ENCODE measurements at places on chromosomes 3 and 15.

GRCh38 chr3:23303601-23304217 lies 100.6 kb downstream of the UBE2E2 start:
- peaks cover 19% of the 10 kb centered on the region for H3K4me1 ChIP-seq
- H3K27ac ChIP-seq: no peak overlapping the region
- no peaks in the 10 kb centered on the region for H3K27me3 ChIP-seq
- DNase-seq: no peak
- no peak overlapping the region for H3K4me3 ChIP-seq
- peaks cover 9% of the 10 kb centered on the region for H3K36me3 ChIP-seq

DNA sequence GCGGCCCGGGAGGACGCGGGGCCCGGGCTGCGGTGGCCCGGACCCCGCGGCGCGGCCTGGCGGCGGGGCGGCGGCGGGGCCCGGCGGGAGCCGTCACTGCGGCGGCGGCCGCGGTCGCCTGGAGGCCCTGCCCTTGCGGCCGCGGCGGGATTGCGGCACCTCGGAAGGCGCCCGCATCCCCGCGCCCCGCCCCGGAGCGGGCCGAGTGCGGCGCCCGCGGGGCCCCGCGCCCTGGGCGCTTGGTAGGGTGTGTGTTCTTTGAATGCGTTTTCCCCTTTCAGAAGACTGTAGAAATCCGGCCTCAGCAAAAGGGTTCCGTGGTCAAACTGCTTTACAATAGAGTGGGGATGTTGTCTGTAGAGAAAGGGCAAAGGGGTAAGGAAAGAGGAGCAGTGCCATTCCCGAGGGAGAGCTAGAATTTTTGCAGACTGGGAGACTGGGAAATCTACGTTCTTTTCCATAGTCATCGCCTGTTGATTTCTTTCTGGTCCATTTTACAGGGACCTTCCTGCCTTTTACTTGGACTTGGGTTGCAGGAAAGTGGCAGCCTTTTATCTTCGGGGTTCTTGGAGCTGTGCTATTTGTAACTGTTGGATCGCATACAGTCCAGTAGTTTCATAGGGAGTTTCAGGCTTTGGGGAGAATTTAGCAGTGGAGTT lies 630 bp downstream of the SNRK start:
- peaks cover 40% of the 10 kb centered on the region for H3K4me1 ChIP-seq
- H3K36me3 ChIP-seq: peaks cover 7% of the 10 kb centered on the region
- H3K4me3 ChIP-seq: peak overlapping the region; percentile 100
- H3K27ac ChIP-seq: peak overlapping the region; percentile 99

DNA sequence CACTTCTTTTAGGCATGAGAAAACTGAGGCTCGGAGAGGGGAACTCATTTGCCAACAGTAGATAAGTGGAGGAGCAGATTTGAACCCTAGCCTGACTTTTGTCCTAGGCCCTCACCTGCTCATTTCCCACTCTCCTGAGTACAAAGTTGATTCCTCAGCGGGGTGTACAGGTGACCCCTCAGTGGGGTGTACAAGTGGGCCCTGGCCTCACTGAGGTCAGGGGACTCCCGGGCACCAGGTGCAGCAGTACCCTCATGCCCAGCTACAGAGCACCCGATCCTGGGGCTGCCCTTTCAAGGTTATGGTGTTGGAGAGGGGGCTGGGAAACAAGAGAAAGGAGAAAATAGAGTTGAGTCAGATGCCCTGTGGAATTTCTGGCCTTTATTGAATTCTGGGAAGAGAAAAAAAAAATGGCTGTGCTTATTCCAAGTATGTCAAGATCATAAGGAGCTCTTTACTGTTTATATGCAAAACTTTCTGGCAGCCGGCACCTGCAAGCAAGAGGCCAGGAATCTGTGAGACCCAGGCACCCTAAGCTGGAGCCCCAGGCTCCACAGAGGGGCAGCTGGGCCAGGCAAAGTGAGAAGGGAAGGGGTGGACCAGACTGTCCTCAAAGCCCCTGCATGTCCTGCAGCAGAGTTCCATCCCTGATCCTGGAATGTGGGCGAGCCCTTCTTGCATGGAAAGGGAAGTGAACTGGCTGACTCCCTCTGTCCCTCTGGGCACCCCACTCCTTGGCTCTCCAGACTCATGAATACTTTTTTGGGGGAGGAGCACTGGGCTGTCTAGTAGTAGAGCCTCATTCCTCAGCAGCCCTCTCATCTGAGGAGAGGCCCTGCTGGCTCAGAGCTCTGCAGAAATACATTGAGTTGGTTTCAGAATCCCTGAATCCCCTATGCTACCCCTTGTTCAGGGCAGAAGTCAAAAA lies 43.1 kb downstream of the AMOTL2 start:
- H3K36me3 ChIP-seq: no peaks in the 10 kb centered on the region
- no peak overlapping the region for H3K4me3 ChIP-seq
- no peaks in the 10 kb centered on the region for H3K4me1 ChIP-seq
- H3K27me3 ChIP-seq: no peaks in the 10 kb centered on the region
- H3K27ac ChIP-seq: no peak overlapping the region
- no peak for DNase-seq

DNA sequence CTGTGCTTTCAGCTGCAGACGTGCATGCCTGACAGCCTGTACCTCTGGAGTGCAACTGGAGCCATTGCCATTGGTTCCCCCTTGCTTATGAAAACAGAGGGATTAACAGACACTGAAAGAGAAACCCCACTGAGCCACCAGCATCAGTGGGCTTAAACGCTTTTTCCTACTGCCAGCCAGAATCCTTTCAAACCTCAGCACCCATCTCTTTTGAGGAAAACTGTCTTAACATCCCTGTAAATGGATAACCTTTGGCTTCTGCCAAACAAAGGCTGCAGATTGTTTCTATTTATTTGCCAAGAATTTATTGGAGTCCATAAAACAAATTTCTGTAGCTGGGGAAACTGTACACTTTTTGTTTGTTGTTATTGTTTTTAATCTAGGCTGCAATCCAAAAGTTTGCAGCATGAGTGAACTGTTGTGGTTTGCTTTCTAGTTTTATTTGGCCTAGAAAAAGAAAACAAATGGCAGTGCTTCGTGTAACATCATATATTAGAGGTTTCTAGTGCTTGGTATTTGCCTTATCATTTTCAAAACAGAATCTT lies 369.2 kb upstream of the IL12A start:
- no peak overlapping the region for H3K4me3 ChIP-seq
- H3K36me3 ChIP-seq: no peaks in the 10 kb centered on the region
- DNase-seq: no peak
- peaks cover 7% of the 10 kb centered on the region for H3K27me3 ChIP-seq
- no peaks in the 10 kb centered on the region for H3K4me1 ChIP-seq
- H3K27ac ChIP-seq: peak overlapping the region; percentile 53

- H3K4me3 ChIP-seq: no peak overlapping the region
- no peak for DNase-seq
- H3K27me3 ChIP-seq: peaks cover 12% of the 10 kb centered on the region
- H3K27ac ChIP-seq: no peak overlapping the region
- H3K4me1 ChIP-seq: no peaks in the 10 kb centered on the region
Observed at GRCh38 chr3:184666442-184666841, 45.4 kb downstream of the MAGEF1 start.

GRCh38 chr3:122915300-122916055 lies 112.1 kb downstream of the SEMA5B start:
- H3K27me3 ChIP-seq: peaks cover 37% of the 10 kb centered on the region
- peaks cover 12% of the 10 kb centered on the region for H3K4me1 ChIP-seq
- no peak overlapping the region for H3K27ac ChIP-seq
- DNase-seq: no peak
- H3K4me3 ChIP-seq: no peak overlapping the region

DNA sequence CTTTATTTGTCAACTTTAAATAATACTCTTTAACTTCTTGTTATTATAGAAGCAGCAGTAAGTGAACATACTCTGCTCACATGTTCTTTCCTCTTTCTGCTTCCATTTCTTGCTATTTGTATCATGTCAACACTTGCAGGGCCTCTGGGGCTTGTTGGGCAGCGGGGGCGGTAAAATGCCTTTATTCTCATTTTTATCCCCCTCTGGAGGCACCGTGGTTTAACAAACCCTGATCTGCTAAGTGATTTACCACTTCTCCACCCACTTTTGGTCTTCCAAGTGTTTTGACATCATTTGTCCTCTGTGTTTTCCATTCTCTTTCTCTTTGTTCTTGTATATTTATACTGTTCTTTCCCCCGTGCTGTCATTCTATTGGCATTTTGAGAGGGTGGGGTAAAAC lies 33.9 kb downstream of the SCN10A start:
- no peak overlapping the region for H3K27ac ChIP-seq
- no peak overlapping the region for H3K4me3 ChIP-seq
- H3K36me3 ChIP-seq: no peaks in the 10 kb centered on the region
- DNase-seq: no peak
- H3K27me3 ChIP-seq: peaks cover 33% of the 10 kb centered on the region

DNA sequence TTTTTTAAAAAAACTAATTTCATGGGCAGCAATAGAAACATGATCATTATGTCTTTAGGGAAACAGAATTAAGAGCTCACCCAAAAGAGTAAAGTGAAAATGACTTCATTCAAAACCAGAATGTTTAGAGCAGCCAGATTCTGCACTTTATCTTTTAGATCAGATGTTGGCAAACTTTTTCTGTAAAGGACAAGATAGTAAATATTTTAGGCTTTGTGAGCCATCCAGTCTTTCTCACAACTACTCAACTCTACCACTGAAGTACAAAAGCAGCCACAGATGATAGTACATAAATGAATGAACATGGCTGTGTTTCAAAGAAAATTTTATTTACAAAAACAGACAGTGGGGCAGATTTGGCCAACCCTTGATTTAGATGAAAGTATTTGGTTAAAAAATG lies 84.5 kb downstream of the SETD2 start:
- H3K36me3 ChIP-seq: peaks cover 20% of the 10 kb centered on the region
- no peak overlapping the region for H3K4me3 ChIP-seq
- no peak for DNase-seq
- H3K27me3 ChIP-seq: no peaks in the 10 kb centered on the region
- H3K4me1 ChIP-seq: peaks cover 20% of the 10 kb centered on the region

DNA sequence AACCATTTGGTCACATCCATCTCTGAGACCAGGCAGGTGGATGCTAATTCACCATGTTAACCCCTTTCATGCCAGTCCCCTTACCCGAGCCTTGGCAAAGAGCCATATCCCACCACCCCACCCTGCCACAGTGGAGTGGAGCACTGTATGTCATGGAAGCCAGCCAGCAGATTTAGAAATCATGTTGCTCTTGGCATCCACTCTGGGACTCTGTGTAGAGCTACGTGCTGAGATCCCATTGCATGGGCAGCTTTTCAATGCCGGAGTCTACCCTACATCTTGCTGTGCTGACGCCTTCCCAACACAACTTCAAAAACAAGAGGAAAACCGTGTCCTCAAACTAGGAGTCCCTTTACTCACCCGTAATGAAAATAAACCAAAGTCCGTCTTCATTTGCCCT lies 131.0 kb downstream of the NTRK3 start:
- no peak overlapping the region for H3K27ac ChIP-seq
- no peak for DNase-seq
- H3K36me3 ChIP-seq: no peaks in the 10 kb centered on the region
- H3K27me3 ChIP-seq: peaks cover 1% of the 10 kb centered on the region
- no peaks in the 10 kb centered on the region for H3K4me1 ChIP-seq
- H3K4me3 ChIP-seq: no peak overlapping the region

DNA sequence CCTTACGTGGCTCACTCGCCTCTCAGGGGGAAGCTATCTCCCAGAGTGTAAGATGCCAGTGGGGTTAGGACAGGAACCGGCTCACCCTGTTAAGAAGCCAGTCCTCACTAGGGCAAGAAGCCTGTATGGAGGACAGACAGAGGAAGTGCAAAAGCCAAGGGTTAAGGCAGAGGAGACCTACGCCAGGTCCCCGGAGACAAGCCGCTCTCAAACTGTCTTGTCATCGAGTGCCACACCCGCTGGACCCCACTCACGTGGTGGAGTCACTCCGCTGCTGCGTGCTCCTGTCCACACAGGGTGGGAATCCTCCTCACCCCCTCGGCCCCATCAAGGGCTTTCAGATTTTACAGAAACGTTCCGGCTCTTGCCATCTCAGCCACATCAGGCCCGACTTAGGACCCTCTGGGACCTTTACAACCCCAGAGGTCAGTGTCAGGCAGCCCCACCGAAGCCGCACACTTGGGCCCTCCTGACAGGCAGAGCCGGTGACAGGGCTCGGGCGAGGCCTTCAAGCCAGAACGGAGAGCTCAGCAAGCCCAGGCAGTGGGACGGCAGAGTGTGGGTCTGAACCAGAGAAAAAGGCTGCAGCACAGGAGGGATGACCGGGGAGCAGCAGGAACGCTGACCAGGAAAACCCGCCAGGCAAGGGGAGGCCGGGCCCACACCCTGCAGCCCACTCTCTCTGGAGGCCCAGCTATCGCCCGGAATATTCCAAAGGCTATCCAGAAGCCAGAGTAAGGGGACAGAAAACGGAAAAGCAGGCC lies 61.7 kb downstream of the XXYLT1 start:
- H3K4me3 ChIP-seq: no peak overlapping the region
- H3K27me3 ChIP-seq: no peaks in the 10 kb centered on the region
- no peak for DNase-seq
- H3K36me3 ChIP-seq: peaks cover 4% of the 10 kb centered on the region
- H3K4me1 ChIP-seq: peaks cover 21% of the 10 kb centered on the region

DNA sequence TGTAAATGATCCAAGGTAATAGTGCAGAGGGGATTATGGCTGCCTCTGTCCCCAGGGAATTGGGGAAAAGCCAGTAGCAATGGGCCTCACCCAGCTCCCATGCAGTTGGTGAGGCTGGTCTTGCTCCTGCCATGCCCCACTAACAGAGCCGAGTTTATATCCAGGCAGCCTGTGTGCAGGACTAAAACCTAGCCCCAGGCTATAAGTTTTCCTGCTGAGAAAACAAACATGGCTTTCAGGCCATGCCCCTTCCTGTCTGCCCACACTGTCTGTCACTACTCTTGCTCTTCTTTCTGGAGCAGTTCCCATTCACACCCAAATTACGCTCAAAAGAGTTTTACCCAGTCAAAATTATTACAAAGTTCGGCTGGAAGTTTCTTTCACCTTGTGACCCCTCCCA lies 73.5 kb upstream of the SPATA16 start:
- H3K4me1 ChIP-seq: no peaks in the 10 kb centered on the region
- no peak overlapping the region for H3K27ac ChIP-seq
- no peak overlapping the region for H3K4me3 ChIP-seq

- H3K27ac ChIP-seq: no peak overlapping the region
- H3K4me1 ChIP-seq: peaks cover 24% of the 10 kb centered on the region
Observed at GRCh38 chr15:92112711-92113110, 259.2 kb downstream of the SLCO3A1 start.

DNA sequence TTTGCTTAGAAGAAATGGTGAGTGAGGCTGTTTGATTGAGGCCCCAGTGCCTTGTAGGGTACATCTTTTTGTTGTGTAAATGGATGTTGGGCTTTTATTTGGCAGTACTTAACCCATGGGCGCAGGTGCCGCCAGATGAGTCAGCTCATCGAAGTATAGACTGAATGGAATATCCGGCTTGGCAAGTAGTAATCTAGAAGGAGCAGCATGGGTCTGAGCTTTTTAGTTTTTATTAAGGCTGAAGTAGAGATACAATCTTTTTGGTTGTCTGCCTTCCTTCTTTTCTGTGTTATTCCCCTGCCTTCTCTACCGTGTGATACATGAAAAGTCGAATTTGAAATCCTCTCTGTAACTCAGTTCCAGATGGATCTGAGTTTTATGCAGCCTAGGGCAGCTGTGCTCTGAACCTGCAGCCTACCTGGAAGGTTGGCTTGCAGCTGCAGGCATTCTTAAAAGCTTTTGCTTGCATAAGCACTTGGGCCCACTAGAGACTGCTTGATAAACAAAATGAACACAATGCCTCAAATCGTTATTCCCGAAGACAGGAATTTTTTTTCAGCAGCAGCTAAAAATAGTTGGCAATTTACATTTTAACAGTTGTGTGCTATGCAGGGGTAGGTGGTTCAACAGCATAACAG lies 177.5 kb upstream of the CGNL1 start:
- no peak for DNase-seq
- no peaks in the 10 kb centered on the region for H3K4me1 ChIP-seq
- peaks cover 12% of the 10 kb centered on the region for H3K36me3 ChIP-seq
- H3K27me3 ChIP-seq: no peaks in the 10 kb centered on the region
